ENCODE measurements at places on chromosomes 6 and 20. TPM values are rescaled to one million over a fixed set of nuclear protein-coding genes. Genes with fewer than 3 reads are reported as not detected.

NNAT gene
- total RNA-seq: 1.9 TPM

SYTL3 gene
- total RNA-seq: 3.9 TPM

PLA2G7 gene
- total RNA-seq: 0.44 TPM

SPDEF gene
- total RNA-seq: 0.79 TPM

CST2 gene
- not detected for total RNA-seq

C6orf141 gene
- total RNA-seq: 10.0 TPM

CLPSL1 gene
- not detected for total RNA-seq

TMEM74B gene
- 0.59 TPM for total RNA-seq

C6orf132 gene
- total RNA-seq: 87.8 TPM

- H3K27me3 ChIP-seq: no peaks in the 10 kb centered on the region
- H3K4me3 ChIP-seq: peak overlapping the region; percentile 25
- peaks cover 47% of the 10 kb centered on the region for H3K36me3 ChIP-seq
- H3K4me1 ChIP-seq: peaks cover 21% of the 10 kb centered on the region
- H3K27ac ChIP-seq: peak overlapping the region; percentile 84
- no peak for DNase-seq
These were observed 51.3 kb downstream of the PTPN1 start for GRCh38 chr20:50561379-50562078.

DNA sequence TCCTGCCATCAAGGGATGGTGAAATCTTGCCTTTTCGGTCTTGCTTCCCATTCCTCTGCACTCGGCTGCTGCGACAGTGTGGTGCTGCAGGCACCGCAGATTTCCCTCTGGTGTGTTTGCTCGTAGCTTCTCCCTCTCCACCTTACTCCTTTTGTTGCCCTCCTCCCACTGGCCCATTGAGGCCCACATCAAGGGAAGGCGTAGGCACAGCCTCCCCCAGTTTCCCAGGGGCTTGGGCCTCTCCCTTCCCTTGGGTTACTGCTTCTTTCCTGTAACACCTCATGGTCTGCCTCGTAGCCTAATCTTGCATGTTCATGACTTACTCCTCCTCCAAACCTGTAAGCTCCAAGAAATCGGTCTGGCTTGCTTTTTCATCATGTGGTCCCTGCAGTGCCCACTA, 9.9 kb downstream of the E2F3 start:
- no peak for DNase-seq
- H3K27ac ChIP-seq: no peak overlapping the region
- no peaks in the 10 kb centered on the region for H3K27me3 ChIP-seq
- H3K4me1 ChIP-seq: peaks cover 22% of the 10 kb centered on the region
- no peak overlapping the region for H3K4me3 ChIP-seq

GRCh38 chr6:52059821-52060220, 27.6 kb downstream of the PKHD1 start:
- no peaks in the 10 kb centered on the region for H3K4me1 ChIP-seq
- H3K27me3 ChIP-seq: no peaks in the 10 kb centered on the region
- no peak overlapping the region for H3K4me3 ChIP-seq
- no peak for DNase-seq
- no peak overlapping the region for H3K27ac ChIP-seq
- H3K36me3 ChIP-seq: no peaks in the 10 kb centered on the region

- DNase-seq: no peak
- peak overlapping the region; percentile 93 for H3K27ac ChIP-seq
- peaks cover 51% of the 10 kb centered on the region for H3K36me3 ChIP-seq
- H3K4me3 ChIP-seq: peak overlapping the region; percentile 68
- H3K4me1 ChIP-seq: peaks cover 81% of the 10 kb centered on the region
- no peaks in the 10 kb centered on the region for H3K27me3 ChIP-seq
These were observed 3.5 kb downstream of the DLL1 start for GRCh38 chr6:170287371-170287876.

- H3K4me1 ChIP-seq: no peaks in the 10 kb centered on the region
- H3K4me3 ChIP-seq: no peak overlapping the region
- H3K27me3 ChIP-seq: no peaks in the 10 kb centered on the region
- no peak overlapping the region for H3K27ac ChIP-seq
These were observed 431.0 kb upstream of the IRAK1BP1 start for GRCh38 chr6:78436335-78436734.

DNA sequence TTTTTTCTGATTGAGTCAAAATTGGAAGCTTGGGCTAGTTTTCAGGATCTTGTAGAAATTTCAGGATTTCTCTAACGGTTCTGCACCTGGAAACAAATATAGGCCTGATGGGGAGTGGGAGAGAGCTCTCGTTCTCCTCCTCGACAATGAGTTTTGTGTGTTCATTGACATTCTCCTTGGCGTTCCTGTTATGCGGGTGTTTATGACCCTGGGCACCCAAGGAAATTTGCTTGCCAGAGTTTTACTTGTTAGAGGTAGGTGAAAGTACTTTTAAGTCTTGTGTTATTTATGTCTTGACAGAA, 2.2 kb downstream of the ASXL1 start:
- H3K27ac ChIP-seq: no peak overlapping the region
- no peak for DNase-seq
- no peaks in the 10 kb centered on the region for H3K27me3 ChIP-seq

DNA sequence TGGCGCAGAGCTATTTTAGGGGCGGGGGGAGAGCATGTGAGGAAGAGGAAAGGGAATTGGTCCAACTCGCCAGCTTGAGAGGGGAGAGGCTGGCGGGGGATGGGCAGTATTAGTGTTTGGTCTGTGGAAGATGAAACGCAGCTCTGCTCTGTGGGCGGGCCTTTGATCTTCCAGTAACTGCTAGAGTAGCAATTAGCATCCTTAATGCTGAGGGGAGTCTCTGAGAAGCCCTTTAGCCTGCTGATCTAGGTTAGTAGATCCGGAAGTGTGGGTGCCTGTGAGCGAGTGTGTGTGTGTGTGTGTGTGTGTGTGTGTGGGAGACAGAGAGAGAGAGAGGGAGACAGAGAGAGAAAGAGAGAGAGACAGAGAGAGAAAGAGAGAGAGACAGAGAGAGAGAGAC, 117.2 kb upstream of the BACH2 start:
- H3K4me1 ChIP-seq: peaks cover 23% of the 10 kb centered on the region
- H3K4me3 ChIP-seq: peak overlapping the region; percentile 24
- no peak for DNase-seq
- H3K36me3 ChIP-seq: no peaks in the 10 kb centered on the region
- peaks cover 8% of the 10 kb centered on the region for H3K27me3 ChIP-seq

- no peaks in the 10 kb centered on the region for H3K36me3 ChIP-seq
- peaks cover 4% of the 10 kb centered on the region for H3K4me1 ChIP-seq
- no peak overlapping the region for H3K27ac ChIP-seq
- H3K4me3 ChIP-seq: no peak overlapping the region
These were observed 154.0 kb downstream of the MBOAT1 start for GRCh38 chr6:20058121-20058905.

- H3K27ac ChIP-seq: no peak overlapping the region
- no peaks in the 10 kb centered on the region for H3K36me3 ChIP-seq
- H3K4me3 ChIP-seq: no peak overlapping the region
- no peaks in the 10 kb centered on the region for H3K4me1 ChIP-seq
- DNase-seq: no peak
- H3K27me3 ChIP-seq: no peaks in the 10 kb centered on the region
These were observed 449.4 kb downstream of the PTPRT start for GRCh38 chr20:42740226-42740870.

DNA sequence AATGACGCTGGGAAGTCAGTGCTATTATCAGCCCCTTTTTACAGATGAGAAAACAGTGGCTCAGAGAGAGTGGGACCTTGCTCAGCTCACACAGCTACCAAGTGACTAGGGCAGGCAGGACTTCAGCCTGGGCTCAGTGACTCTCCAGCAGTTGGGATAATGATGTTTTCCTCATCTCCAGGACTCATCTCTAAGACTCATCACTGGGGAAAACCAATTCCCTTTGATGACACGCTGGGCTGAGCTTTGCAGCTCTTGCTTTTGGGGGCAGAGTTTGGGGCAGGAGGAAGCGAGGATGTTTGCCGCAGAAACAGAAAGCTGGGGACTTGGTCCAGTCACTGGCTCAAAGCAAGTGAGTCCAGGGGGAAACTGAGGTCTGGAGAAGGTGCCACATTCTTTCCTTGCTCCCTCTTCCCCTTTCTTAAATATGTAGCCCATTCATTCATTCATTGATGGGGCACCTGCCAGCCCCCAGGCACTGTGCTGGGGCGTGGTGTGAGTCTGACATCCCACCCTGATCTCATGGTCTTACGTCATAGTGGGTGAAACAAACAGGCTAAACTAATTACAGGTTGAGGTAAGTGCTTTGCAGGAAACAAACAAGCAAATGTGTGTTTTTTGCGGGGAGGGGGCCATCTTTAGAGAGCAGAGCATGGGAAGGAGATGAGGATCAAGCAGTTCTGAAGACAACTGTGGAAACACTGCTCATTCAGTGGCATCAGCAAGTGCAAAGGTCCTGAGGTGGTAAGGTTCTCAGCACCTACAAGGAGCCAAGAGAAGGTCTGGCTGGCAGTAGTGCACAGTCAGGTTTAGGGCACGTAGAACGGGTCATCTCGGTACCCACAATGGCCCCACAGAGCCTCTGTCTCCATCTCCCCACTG, 74.4 kb upstream of the PMEPA1 start:
- no peaks in the 10 kb centered on the region for H3K36me3 ChIP-seq
- no peak overlapping the region for H3K4me3 ChIP-seq
- H3K27ac ChIP-seq: no peak overlapping the region

DNA sequence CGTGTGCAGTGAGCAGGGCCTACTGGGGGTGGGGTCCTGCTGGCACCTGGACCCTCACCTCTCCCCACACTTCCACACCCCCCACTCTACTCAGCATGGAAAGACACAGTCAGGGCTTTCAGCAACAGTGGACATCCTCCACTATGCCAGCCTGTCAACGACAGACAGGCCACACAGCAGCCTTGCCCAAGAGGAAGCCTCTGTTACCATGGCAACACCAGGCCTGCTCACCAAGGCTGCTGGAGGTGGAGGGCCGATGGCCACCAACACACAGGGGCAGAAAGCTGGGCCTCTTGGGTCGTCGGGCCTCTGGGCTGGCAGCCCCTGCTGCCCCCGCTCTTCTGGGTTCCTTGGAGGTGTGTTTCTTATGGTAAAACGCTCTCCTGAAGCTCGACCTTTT, 13.6 kb downstream of the BNIP5 start:
- no peak overlapping the region for H3K27ac ChIP-seq
- H3K4me3 ChIP-seq: no peak overlapping the region
- no peaks in the 10 kb centered on the region for H3K27me3 ChIP-seq
- H3K4me1 ChIP-seq: no peaks in the 10 kb centered on the region

DNA sequence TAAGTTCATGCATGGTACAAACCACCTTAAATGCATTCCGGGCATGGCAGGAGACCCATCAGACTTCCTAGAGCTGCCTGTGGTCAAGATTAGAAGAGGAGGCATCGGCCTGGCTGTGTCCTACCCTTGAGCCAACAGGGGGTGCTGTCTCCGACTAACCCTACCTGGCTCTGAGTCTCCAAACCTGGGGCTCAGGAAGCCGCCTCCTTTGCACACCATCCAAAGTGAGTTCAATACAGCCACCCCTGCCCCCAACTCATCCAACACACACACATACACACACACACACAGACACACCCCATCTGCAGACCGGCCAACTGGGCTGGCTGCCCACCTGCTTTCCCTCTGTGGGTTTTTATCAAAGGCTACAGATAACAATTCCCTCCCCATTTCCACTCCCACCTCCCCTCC, 77.0 kb downstream of the JPH2 start:
- H3K4me1 ChIP-seq: no peaks in the 10 kb centered on the region
- H3K4me3 ChIP-seq: no peak overlapping the region
- no peaks in the 10 kb centered on the region for H3K36me3 ChIP-seq
- peaks cover 20% of the 10 kb centered on the region for H3K27me3 ChIP-seq
- H3K27ac ChIP-seq: no peak overlapping the region

DNA sequence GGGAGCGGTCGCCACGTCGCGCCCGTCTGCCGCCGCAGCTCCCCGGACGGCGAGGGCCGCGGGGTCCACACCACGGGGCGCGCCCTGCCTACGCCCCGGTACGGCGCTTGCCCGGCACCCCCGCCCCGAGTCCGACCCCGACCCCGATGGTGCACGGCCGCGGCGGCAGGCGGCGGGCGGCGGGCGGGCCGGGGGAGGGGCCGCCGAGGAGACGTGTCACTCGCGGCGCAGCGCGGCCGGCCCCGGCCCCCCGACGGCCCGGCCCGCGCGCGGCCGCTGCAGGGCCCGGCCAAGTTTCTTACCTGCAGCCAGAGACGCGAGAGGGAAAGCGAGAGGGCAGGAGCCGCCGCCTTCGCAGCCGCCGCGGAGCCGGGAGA, 328 bp downstream of the RRBP1 start:
- H3K4me1 ChIP-seq: peaks cover 15% of the 10 kb centered on the region
- H3K36me3 ChIP-seq: no peaks in the 10 kb centered on the region
- peak overlapping the region; percentile 99 for H3K27ac ChIP-seq
- H3K27me3 ChIP-seq: no peaks in the 10 kb centered on the region

- H3K27ac ChIP-seq: no peak overlapping the region
- no peaks in the 10 kb centered on the region for H3K4me1 ChIP-seq
- no peak for DNase-seq
- no peak overlapping the region for H3K4me3 ChIP-seq
- H3K36me3 ChIP-seq: no peaks in the 10 kb centered on the region
- no peaks in the 10 kb centered on the region for H3K27me3 ChIP-seq
These were observed 602.6 kb upstream of the PTCHD4 start for GRCh38 chr6:48713612-48714011.

GRCh38 chr6:252775-253535, 39.3 kb upstream of the DUSP22 start:
- DNase-seq: no peak
- no peaks in the 10 kb centered on the region for H3K36me3 ChIP-seq
- no peaks in the 10 kb centered on the region for H3K27me3 ChIP-seq

GRCh38 chr6:38445925-38446324, 193.8 kb downstream of the BTBD9 start:
- no peak for DNase-seq
- H3K27ac ChIP-seq: no peak overlapping the region
- H3K4me3 ChIP-seq: no peak overlapping the region
- H3K4me1 ChIP-seq: no peaks in the 10 kb centered on the region

DNA sequence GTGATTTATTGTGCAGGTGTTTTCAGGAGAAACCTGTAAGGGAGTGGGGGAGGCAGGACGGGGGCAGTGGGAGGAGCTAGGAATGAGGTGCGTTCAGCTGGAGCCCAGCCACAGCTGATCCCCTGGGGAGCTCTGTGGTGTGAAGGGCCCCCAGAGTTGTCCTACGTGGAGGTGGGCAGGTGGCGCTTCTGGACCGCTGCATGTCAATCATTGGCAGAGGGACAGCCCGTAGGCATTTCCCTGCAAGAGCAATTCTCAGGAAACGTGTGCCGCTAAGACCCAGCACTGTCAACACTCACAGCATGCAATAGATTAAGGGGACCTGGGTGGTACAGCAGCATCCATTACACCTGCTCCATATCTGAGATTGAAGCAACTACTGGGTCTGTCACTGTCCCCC, 88.0 kb downstream of the PRND start:
- no peak for DNase-seq
- H3K27me3 ChIP-seq: no peaks in the 10 kb centered on the region
- no peaks in the 10 kb centered on the region for H3K36me3 ChIP-seq
- H3K4me3 ChIP-seq: no peak overlapping the region
- no peak overlapping the region for H3K27ac ChIP-seq

All from esophagus squamous epithelium (tissue), 5 donors.